ENCODE measurements at places on chromosomes 11 and 22.

DNA sequence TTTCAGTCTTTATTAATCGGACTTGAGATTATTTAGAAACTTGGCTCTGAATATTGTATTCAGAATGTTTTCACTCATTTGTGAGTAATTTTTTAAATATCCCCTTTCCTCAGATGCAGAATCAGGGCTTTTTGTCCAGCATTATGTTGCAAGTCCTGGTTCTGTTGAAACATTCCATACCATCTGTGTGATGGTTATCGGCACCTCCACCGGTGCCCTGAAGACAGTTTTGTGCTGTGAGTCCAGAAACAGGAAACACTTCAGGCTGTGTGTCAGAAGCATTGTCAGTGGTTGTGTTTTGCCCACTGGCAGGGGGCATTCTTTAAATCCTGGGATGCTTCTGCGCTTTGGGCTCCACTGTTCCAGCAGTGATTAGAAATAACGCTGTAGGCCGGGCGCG lies 20.4 kb downstream of the CDPF1 start:
- DNase-seq, result no peak

GRCh38 chr11:110858547-110858921 lies 146.3 kb upstream of the ARHGAP20 start:
- no peak for DNase-seq

- DNase-seq, result no peak
Measured at GRCh38 chr11:27926981-27927481, 180.9 kb downstream of the KIF18A start.

DNA sequence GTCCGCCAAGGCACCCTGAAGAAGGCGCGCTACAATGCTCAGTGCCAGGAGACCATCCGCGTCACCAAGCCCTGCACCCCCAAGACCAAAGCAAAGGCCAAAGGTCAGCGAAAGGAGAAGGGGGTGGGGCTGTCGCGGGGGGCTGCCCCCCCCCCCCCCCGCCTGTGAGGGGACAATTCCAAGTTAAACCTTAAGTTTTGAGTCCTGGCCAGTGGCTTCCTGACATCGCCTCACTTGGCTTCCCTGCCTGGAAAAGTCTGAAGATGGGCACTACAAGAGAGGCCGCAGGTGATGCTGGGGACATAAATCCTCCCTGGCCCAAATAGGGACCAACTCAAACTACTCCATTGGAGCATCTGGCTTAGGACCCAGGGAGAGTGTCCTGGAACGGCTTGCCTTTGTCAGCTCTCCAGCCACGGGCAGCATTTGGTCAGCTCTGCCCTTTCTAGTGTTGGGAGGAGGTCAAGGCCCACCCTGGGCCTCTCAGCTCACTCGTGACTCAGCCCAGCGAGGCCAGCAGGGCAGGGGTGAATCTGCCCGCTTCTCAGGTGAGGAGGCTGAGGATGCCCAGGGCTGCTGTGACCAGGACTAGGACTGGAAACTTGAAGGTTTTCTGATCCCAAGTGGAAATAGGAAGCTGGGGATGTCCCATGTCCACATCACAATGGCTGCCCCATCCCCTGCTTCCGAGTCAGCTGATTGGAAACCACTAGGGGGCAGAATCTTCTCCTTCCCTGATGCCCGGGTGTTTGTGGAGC lies 1.4 kb downstream of the MDK start:
- peak; percentile 46 for DNase-seq

- no peak for DNase-seq
Measured at GRCh38 chr22:23035557-23036277, 34.6 kb upstream of the GNAZ start.

DNA sequence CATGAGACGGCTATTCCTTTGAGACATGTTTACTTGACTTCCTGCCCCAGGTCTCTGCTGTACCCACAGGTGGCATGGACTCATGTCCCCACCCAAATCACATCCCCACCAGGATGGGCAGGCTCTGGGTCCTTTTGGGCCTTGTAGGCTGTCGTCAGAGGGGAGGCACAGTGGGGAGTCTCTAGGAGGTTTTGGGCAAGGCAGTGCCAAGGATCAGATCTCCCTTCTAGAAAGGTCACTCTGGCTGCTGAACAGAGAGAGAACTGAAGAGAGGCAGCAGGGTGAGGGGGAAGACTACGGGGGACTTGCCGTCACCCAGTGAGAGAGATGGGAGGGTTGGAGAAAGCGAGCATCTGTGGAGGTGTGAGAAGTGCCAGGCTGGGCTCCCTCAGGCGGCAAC lies 4.6 kb upstream of the KCNQ1OT1 start:
- no peak for DNase-seq

GRCh38 chr11:66619080-66619554 lies 2.7 kb downstream of the RBM14 start:
- DNase-seq, result peak; percentile 57

- no peak for DNase-seq
Measured at GRCh38 chr11:61274084-61274483, 21.0 kb downstream of the VWCE start.

DNA sequence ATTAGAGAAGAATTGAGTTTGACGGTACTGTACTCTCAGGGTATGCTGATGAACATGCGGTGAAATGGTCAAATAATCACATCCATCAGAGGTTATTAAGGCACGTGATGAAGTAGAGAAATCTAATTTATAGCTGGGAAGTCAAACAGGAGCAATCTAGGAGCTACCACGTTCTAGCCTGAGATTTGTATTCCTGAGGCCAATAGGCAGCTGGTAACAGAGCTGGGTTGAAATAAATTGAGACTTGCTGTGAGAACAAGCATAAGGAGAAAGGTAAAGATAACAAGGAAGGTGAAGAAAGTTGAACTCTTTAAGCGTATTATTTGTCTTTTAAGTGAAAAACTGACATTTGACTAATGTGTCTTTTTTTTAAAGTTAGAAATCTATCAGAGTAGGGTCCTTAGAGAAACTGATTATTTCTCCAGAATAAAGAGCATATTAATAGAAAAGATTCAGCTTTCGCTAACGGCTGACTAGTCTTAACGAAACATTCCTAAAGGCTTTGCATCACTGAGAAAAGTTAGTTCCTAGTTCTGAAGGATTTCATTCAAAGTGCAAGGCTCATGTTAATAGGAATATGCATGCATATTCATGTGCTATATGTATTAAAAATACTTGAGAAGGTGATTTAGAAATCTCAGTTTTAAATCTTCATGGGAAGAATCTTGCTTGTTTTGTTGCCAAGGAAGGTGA lies 5.2 kb upstream of the WEE1 start:
- DNase-seq, result no peak

DNA sequence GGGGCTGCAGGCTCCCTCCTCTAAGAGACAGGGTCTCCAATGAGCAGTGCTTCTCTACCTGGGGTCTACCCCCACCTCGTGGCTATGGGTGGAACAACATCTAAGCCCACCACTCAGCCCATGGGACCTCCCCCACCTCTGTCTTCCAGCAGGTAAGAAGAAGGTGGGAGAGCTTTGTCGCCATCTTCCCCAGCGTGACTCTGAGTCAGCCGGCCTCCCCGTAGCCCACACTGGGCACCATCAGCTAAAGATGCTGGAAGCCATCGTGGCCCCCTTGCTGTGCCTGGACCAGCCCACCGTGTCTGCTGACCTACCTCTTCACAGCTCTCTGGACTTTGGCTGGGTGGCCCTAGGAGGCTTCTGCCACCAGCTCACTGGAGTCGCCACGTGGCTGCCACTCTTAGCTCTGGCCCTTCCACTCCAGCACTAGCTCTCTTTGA lies 944 bp downstream of the C11orf86 start:
- no peak for DNase-seq

GRCh38 chr11:57476047-57476756 lies 15.9 kb downstream of the RTN4RL2 start:
- DNase-seq, result no peak
